ENCODE measurements at places on chromosomes 2 and 18.

- no peak for DNase-seq
Observed at GRCh38 chr2:237022533-237022932, 63.2 kb upstream of the COPS8 start.

DNA sequence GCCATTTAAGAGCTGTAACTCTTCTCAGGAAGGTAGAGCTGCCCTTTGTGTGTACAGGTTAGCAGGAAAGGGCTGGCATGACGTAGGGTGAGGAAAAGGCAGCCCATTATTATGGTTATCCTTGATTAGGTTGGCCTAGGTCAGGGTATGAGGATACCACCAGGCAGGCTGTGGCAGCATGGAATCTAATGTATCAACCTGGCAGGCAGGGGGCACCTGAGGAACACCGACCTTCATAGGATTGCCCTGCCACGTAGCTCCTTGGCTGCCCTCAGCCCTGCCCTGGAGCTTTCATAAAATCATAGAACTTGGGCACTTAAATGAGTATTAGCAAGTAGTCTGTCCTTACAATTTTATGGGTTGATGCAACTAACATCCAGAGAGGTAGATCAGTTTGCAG lies 261.6 kb downstream of the LTBP1 start:
- DNase-seq, result peak; percentile 2

DNA sequence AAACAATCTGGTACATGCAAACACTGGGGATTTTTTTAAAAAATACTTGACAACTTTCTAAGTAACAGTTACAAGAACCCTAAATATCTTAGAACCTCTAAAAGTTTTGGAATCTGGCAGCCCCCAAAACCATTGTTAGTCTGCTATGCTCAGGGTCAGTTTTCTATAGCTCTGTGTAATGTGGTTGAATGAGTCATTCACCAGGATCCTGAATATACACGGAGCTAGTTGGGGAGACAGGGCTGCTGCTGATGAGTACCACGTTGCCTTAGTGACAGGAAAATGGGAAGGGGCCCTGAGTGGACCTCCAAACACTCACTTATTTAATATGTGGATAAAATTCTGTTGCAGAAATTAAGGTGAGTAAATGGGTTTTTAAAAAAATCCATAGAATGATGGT lies 36.9 kb upstream of the TANC1 start:
- DNase-seq, result no peak

GRCh38 chr2:39059366-39059952 lies 61.4 kb downstream of the SOS1 start:
- DNase-seq, result peak; percentile 57

- no peak for DNase-seq
Observed at GRCh38 chr2:111665551-111666116, 218.4 kb downstream of the ANAPC1 start.

- DNase-seq, result no peak
Observed at GRCh38 chr2:220175967-220176366, 548.5 kb downstream of the SLC4A3 start.

GRCh38 chr18:44238454-44238853 lies 442.2 kb upstream of the SETBP1 start:
- DNase-seq, result no peak

- DNase-seq, result no peak
Observed at GRCh38 chr2:178195390-178196166, 1.3 kb downstream of the OSBPL6 start.

DNA sequence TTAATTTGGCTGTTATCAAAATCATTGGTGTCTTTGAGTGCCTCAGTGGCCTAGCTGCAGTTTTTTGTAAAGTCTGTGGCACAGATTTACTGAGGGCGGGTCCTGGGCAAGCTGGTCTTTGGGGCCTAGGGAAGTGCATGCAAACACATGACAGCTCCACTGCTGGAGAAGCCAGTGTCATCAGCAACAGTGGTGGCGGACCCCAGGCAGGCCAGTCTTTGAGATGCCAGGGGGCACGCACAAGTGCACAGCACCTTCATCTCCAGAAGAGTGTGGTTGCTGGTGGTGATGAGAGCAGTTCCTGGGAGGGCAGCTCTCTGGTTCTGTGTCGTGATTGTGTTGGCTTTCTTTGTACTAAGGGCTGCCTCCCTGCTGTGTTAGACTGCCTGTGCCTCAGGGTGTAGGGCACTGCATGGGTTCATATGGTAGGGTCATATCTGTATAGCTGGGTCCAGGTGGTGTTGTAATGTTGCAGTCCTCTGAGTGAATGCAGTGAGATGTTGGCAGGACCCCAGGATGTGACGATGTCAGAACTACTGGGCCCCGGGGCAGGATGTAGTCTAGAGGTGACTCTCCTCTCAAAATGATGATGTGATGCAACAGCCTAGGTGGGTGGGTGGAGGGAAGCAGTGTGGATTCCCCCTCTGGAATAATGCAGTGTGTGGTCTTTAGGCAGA lies 646.7 kb upstream of the CDH2 start:
- DNase-seq, result no peak

DNA sequence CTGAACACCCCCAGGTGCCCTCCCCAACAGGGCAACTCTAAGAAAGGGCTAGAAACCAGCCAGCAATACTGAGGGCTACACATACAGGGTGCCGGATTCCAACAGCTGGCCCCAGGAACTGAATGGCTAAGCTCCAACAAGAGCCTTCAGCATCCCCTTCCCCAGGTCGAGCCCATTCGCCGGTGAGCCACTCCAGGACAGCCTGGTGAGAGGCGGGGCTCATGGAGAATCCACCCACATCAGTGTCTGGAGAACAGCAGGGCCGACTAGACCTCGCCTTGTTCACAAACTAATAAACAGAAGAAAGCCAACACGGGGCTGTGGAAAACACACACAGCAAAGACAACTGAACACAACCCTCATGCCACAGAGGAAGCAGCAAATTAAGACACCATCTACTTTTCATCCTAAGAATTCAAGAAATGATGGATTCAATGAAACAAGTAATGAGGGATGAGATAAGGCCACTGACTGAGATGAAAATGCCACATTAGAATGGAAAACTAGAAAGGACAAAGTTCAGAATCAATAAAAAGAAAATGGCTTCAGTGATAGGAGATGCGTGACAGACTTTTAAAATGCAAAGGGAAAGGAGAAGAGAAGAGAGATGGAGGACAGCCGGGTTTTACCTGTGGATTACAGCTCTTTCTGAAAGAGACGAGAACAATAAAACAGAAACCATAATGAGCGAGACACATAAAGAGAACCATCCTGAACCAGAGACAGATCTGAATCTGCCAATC lies 8.2 kb downstream of the PER2 start:
- DNase-seq, result no peak

DNA sequence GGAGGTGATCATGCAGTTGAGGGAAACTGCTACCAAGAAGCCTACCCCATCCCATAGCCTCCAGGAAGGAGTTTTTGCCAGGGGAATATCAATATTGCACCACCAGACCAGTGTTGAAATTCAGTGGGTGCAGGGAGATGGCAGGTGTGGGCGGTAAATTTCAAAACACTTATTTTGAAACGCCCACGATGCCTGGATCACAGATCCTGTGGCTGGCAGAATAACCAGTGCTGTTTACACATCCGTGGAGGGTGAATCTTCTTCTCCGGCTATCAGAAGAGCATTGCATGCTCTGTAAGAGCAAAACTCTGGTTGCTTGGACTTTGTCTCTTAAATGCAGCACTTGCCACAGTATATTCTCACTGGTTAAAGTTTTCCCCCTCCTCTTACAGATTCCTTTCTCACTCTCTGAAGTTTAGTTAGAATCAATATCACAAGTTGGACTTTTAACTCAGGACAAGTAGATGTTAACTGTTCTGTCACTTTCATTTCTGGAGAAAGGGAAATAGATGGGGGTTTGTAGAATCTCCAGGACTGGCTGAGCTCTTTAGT lies 70.5 kb upstream of the ZCCHC2 start:
- peak; percentile 12 for DNase-seq

DNA sequence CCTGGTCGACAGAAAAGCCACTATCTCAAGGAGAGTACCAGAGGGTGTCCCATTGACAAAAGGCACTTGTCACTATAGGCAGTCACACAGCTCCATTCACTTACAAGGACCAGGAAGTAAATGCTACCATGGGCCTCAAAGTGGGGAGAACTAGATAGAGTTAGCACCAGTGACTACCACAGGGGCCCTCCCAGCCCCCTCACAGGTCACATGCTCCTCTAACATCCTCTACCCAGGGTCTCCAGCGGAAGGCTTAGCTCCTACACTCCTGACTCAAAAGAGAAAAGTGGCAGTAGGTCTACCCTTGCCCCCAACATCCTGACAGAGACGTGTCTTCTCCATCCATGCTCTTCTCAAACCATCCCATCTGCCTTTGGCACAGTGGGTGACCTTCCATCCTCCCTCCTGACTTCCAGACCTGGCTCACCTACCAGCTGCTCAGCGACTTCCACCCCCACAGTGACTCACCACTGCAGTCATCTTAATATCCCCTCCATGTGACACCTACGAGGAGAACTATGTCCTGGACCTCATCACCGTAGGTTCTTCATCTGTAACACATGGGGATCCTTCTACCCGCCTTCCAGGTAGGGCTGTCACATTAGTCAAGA lies 5.6 kb upstream of the DNMT3A start:
- DNase-seq, result no peak

DNA sequence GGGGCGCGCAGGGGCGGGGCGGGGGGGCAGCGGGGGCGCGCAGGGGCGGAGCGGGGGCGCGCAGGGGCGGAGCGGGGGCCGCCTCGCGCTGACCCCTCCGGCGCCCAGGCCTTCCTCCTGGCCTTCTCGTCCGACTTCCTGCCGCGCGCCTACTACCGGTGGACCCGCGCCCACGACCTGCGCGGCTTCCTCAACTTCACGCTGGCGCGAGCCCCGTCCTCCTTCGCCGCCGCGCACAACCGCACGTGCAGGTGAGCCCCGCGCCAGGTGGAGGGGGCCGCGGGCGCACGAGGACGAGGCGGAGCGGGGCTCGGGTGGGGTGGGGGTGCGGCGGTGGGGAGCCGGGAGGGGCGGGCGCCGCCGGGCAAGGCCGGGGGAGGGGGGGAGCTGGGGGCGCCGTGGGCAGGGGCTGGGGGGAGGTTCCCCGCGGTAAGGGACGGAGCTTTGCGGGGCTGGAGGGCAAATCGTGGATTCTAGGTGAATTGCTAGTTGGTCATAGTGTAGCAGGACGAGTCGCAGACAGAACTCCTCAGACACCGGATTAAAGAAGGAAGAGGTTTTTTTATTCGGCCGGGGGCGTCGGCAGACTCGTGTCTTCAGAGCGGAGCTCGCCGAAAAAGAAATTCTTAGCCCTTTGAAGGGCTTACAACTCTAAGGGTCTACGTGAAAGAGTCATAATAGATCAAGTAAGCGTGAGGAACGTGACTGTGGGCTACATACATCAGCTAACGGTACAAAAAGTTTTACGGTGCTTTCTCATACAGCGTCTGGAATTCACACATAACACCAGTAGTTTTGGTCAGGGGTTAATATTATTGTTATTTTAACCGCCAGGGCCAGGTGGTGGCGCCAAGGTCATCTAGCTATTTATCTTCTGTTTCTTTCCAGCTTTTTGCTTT lies 29.9 kb downstream of the ANO7 start:
- peak; percentile 36 for DNase-seq

Measured in KBM-7 (cell line).